ENCODE measurements at places on chromosomes 16 and 17. TPM values are rescaled to one million over a fixed set of nuclear protein-coding genes. Genes with fewer than 3 reads are reported as not detected.

The HOXB5 gene
- 0.87 TPM for total RNA-seq

GRCh38 chr16:65125871-65126270 is 4.0 kb upstream of the CDH11 start:
- H3K27me3 ChIP-seq: no peaks in the 10 kb centered on the region
- H3K4me1 ChIP-seq: no peaks in the 10 kb centered on the region
- H3K4me3 ChIP-seq: no peak overlapping the region
- H3K27ac ChIP-seq: peak overlapping the region; percentile 50

The NEK8 gene
- total RNA-seq: 3.4 TPM

DNA sequence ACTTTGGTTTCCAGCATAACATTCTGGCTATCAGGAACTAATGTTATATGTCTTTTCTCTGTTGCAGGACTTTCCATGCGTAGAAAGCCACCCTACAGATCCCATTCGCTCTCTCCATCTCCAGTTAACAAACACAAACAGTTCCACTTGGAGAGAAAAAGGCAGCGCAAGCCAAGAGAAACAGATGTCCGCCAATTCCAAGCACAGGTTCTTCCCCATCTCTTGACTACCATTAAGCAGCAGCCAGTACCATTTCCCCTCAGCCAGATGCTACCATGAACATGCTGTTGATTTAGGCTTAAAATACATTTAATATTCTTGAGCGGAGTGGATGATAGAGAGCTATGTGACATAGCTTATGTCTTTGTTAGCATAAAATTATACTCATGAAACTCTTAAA is 22.4 kb downstream of the CEP95 start:
- no peak overlapping the region for H3K4me3 ChIP-seq
- no peaks in the 10 kb centered on the region for H3K4me1 ChIP-seq
- no peaks in the 10 kb centered on the region for H3K36me3 ChIP-seq
- H3K27me3 ChIP-seq: no peaks in the 10 kb centered on the region

GRCh38 chr17:75246404-75246803 is 15.0 kb downstream of the GGA3 start:
- no peaks in the 10 kb centered on the region for H3K36me3 ChIP-seq
- H3K4me1 ChIP-seq: no peaks in the 10 kb centered on the region
- no peak for DNase-seq
- H3K4me3 ChIP-seq: no peak overlapping the region
- no peak overlapping the region for H3K27ac ChIP-seq

DNA sequence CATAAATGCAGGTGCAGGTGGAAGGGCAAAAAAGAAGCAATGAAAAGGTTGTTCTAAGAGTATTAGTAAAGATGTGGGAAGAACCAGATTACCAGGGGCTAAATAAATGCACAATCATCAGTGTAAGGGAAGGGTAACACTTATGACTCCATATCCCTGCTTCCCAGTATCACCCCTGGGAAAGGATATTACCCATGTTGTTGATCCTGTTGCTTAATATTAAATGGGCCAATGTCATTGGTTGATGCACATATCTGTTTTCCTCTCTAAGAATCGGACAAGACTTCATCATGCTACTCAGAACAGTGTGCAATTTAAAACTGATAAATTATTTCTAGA is 34.7 kb upstream of the ABCA6 start:
- no peak overlapping the region for H3K4me3 ChIP-seq
- H3K4me1 ChIP-seq: peaks cover 2% of the 10 kb centered on the region
- H3K27ac ChIP-seq: no peak overlapping the region
- H3K27me3 ChIP-seq: no peaks in the 10 kb centered on the region

The ZFHX3 gene
- 11.9 TPM for total RNA-seq

- no peak overlapping the region for H3K4me3 ChIP-seq
- DNase-seq: no peak
- no peaks in the 10 kb centered on the region for H3K36me3 ChIP-seq
- H3K27me3 ChIP-seq: no peaks in the 10 kb centered on the region
Observed at GRCh38 chr17:58661499-58661898, 30.3 kb downstream of the TEX14 start.

GRCh38 chr16:14600164-14600563 is 29.9 kb downstream of the PARN start:
- H3K27me3 ChIP-seq: no peaks in the 10 kb centered on the region
- no peaks in the 10 kb centered on the region for H3K4me1 ChIP-seq
- H3K36me3 ChIP-seq: no peaks in the 10 kb centered on the region

The TMIGD1 gene
- not detected for total RNA-seq
